ENCODE measurements at places on chromosomes 4 and X.

GRCh38 chrX:9135901-9136510 is 102.1 kb upstream of the FAM9B start:
- no peak for DNase-seq

DNA sequence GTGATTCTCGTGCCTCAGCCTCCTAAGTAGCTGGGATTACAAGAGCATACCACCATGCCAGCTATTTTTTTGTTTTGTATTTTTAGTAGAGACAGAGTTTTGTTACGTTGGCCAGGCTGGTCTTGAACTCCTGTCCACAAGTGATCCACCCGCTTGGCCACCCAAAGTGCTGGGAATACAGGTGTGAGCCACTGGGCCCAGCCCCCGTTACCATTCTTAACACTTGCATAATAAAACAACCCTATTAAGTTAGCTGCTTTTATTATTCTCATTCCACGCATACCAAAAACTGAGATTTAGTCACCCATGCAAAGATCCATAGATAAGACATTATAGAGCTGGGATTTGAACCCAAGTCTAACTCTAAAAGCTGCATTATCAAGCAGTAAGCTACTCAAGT is 6.0 kb upstream of the TEX13A start:
- no peak for DNase-seq

- DNase-seq = no peak
Measured at GRCh38 chr4:19930742-19931141, 321.0 kb upstream of the SLIT2 start.

DNA sequence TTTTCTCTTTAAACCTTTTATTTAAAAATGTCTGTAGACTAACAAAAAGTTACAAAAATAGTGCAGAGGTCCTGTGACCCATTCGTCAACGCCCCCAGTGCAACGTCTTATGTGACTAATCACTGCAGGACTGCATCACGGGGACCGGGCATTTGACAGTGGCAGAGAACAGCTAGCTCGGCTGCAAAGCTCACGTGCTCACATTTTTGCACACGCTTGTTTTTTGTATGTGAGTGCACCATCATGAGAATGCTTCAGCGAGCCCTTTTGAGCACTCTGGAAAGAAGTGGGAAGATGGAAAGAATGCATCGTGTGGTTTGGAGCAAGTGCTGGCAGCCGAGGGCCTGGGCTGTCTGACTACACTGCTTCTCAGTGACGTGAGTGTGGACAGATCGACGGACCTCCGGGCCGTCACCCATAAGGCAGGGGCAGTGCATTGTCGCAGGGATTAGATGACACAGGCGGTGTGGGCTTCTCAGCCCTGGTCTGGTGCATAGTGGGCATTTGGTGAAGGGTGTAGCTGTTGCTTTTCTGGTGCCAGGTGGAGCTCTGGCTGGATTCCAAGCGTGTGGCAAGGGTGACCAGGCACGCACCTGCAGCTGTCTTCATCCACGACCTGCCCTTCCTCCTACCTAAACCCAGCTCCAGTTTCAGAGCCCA is 17.7 kb downstream of the SPON2 start:
- no peak for DNase-seq

- no peak for DNase-seq
Measured at GRCh38 chrX:36214924-36215323, 295.4 kb downstream of the CFAP47 start.

GRCh38 chrX:153968255-153968654 is 3.4 kb downstream of the HCFC1 start:
- DNase-seq = no peak

DNA sequence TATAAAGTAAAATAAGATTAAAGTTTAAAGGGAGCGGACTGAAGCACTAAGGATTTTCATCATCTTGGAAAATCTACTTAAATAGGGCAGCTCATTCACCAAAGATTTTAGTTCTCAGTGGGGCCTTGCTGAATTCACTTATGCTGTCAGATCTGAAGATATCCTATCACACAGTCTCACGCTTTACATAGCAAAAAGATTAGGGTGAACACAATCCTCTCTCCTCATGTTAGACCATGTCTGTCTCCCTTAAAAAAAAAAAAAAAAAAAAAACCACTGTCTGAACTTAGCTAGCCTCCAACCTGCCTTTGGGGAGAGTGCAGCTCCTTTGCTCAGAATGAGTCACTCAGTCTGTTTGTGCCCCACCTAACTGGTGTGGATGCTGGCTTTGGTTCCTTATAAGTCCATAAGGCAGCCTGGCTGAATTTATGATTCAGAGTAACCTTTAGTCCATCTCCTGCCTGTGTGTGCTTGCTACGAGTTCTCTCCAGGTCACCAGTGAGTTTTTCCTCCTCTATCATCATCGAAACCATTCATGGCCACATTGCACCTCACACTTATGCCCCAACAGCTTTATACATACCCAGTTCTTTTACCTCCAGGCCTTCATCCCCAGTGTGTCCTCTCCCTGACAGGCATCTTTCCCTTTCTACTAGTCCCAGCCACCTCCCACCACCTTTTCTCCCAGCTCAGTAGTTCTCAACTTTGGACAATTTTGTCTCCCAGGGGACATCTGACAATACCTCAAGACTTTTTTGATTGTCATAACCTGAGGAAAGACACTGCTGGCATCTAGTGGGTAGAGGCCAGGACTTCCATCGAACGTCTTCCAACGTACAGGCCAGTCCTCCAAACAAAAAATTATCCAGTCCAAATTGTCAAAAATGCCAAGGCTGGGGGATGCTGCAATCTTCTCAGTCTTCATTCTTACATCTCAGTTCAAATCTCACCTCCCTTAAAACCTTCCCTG is 220.7 kb upstream of the EMCN start:
- DNase-seq = peak; percentile 82

- DNase-seq = no peak
Measured at GRCh38 chr4:129532573-129532972, 436.6 kb downstream of the C4orf33 start.

GRCh38 chrX:16771483-16772398 is 14.5 kb upstream of the TXLNG start:
- DNase-seq = no peak

GRCh38 chr4:87128006-87128705 is 92.3 kb downstream of the KLHL8 start:
- DNase-seq = no peak

DNA sequence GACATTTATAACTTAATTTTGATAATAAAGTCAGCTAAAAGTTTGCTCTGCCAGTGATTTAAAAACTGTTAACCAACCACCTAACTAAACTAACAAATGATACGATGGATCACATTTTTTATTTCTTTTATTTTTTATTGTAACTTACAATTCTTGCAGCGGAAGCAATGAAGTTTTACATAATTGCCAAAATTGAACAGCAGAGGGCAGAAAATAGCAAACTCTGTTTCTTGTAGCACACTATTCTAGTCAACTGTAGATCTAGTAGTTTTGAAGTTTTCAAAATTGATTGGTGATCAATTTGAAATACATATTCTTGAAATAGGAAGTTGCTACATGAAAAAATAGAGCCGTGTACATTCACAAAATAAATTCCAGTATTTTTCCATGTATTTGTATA is 2.8 kb upstream of the GRIA2 start:
- peak; percentile 39 for DNase-seq

DNA sequence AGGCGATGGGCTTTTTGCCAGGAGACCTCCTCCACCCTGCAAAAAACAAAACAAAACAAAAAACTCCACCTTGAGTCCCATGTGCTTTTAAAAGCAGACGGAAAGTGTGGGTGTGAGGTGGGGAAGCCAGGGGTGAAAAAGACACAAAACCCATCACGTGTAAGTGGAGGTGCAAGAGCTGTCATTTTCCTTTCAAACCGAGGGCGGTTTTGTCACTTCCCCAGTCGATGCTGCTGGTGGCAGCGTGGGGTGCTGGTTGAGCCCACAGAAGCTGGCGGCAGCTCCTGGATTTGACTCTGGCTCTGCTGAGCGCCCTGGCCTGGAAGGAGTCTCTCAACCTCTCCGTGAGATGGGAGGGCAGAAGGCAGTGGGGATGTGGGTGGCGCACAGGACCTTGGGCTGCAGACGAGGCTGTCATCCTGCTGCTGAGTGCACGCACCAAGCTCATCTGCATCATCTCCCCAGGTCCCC is 110.0 kb downstream of the PSAPL1 start:
- peak; percentile 30 for DNase-seq

- DNase-seq = no peak
Measured at GRCh38 chr4:15719506-15719905, 16.6 kb downstream of the BST1 start.

GRCh38 chr4:113574636-113575103 is 186.9 kb downstream of the CAMK2D start:
- peak; percentile 55 for DNase-seq

GRCh38 chrX:2486476-2487133 is 14.2 kb downstream of the DHRSX start:
- no peak for DNase-seq

DNA sequence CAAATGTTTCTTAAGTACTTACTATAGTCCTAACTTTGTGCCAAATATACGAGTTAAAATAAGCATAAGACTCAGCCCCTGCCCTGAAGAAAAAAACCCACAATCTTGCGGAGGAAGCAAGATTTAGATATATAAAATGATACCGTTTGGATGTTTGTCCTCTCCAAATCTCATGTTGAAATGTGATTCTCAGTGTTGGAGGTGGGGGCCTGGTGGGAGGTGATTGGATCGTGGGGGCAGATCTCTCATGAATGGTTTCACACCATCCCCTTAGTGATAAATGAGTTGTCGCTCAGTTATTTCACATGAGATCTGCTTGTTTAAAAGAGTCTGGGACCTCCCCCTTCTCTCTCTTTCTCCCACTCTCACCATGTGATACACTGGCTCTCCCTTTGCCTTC is 28.7 kb downstream of the EFHC2 start:
- DNase-seq = no peak

- no peak for DNase-seq
Measured at GRCh38 chr4:2412534-2412884, 5.9 kb downstream of the ZFYVE28 start.

- DNase-seq = peak; percentile 24
Measured at GRCh38 chrX:149825424-149825823, 43.7 kb downstream of the MAGEA9 start.

DNA sequence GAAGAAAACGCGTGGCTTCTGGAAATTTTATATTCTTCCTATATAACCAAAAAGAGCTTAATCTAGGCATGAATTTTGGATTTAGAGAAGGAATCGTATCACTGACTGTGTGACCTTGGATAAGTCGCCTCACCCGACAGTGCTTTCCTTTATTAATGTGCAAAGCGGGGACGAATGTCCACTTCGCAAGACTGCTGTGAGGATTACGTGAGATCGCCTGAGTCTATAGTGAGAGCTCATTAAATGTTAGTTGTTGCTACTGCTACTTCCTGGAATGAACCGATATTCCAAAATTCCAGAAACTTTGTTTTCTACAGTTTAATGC is 448 bp upstream of the TBC1D8B start:
- DNase-seq = no peak

DNA sequence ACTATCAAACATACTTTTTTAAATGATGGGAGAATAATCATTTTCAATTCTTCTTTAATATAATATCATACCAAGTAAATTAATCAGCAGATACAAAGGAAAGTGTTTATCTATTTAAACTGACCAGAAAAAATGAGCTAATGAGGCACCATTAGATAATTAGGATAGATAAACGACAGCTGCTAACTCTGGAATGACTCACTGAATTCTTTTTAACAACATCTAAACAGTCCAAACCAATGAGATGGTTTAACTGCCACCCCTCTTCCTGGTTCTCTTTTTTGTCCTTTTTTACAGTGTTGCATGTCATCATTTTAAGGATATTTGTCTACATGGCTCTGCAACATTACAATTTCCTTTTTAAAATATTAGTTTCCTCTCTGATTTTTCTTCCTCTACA is 41.6 kb downstream of the UNC5C start:
- DNase-seq = peak; percentile 54

GRCh38 chrX:82320569-82320968 is 1118.7 kb downstream of the SH3BGRL start:
- DNase-seq = no peak

DNA sequence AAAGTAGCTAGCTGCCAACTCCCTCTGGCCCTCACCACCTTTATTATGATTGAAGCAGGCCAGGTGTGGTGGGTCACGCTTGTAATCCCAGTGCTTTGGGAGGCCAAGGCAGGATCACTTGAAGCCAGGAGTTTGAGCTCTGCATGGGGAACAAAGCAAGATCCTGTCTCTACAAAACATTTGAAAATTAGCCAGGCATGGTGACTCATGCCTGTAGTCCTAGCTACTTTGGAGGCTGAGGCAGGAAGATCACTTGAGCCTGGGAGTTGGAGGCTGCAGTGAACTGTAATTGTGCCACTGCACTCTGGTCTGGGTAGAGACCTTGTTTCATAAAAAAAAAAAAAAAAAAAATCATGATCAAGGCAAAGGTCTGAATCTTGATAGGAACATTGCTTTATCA is 467.0 kb upstream of the DIPK2B start:
- DNase-seq = peak; percentile 13

DNA sequence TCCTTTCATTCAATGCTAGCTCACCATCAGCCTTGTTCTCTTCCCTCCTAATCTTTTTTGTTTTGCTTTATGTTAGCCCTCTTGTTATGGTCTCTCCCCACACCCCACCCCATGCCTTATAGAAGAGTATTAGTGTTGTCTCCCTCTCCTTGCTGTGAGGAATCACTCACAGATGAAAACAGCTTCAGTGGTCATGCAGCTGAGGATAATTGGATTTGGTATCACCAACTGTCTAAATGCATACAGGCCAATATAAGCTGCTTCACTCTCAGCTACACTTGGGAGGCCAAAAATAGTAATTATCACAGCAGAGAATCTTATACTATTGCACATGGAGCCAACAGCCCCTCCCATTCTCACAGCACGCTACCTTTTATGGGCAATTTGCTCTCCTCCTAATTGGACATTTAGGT is 494.6 kb upstream of the FAM241A start:
- no peak for DNase-seq

DNA sequence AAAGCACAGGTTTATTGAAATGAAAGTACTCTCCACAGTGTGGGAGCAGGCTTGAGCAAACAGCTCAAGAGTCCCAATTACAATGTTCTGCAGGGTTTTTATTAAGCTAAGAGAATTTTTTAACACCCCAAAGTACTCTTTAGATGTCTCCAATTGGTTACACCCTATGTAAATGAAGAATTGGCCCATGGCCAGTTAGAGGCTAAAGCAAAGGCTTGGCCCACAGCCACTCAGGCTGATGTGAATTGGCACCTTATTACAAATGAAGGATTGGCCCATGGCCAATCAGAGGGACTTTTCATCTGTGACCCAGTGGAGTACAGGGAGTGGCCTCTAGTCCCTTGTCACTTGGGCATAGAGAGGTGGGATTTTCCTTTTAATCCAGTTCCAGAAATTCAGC is 30.1 kb upstream of the IQCM start:
- DNase-seq = no peak

- no peak for DNase-seq
Measured at GRCh38 chr4:85391589-85392410, 83.2 kb upstream of the ARHGAP24 start.

- peak; percentile 84 for DNase-seq
Measured at GRCh38 chr4:75512386-75513211, 1.6 kb downstream of the RCHY1 start.

DNA sequence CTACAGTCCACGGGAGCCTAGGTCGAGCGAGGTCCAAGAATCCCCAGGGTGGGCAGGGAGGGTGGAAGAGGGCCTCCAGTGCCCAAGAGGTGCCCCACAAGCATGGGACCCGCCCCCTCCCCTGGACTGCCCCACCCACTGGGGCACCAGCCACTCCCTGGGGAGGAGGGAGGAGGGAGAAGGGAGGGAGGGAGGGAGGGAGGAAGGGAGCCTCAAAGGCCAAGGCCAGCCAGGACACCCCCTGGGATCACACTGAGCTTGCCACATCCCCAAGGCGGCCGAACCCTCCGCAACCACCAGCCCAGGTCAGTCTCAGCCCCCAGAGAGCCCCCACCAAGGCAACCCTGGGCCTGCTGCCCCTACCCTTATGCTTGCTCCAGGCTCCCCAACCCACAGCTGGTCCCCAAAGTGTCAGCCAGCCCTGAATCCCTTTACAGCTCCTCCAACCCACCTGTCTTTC is at the start of gene GATA1:
GATA1 (plus strand) TSS at position 250 of the 460 bp plus-strand sequence. CDS start 4,520 bp downstream, outside the sequence.
- DNase-seq = no peak
